CD4-positive, alpha-beta T cell (primary cell): ENCODE measurements at places on chromosomes 3 and 15. TPM values are rescaled to one million over a fixed set of nuclear protein-coding genes. Genes with fewer than 3 reads are reported as not detected.

SLC22A14 gene
- total RNA-seq, result not detected

CD96 gene
- total RNA-seq, result 194 TPM

SNX22 gene
- total RNA-seq, result 0.14 TPM

WWTR1 gene
- 0.30 TPM for total RNA-seq

TMEM62 gene
- 22.5 TPM for total RNA-seq

CMTM8 gene
- total RNA-seq, result 7.5 TPM

- DNase-seq, result no peak
These were observed 21.1 kb upstream of the HCLS1 start for GRCh38 chr3:121681792-121682191.

DNA sequence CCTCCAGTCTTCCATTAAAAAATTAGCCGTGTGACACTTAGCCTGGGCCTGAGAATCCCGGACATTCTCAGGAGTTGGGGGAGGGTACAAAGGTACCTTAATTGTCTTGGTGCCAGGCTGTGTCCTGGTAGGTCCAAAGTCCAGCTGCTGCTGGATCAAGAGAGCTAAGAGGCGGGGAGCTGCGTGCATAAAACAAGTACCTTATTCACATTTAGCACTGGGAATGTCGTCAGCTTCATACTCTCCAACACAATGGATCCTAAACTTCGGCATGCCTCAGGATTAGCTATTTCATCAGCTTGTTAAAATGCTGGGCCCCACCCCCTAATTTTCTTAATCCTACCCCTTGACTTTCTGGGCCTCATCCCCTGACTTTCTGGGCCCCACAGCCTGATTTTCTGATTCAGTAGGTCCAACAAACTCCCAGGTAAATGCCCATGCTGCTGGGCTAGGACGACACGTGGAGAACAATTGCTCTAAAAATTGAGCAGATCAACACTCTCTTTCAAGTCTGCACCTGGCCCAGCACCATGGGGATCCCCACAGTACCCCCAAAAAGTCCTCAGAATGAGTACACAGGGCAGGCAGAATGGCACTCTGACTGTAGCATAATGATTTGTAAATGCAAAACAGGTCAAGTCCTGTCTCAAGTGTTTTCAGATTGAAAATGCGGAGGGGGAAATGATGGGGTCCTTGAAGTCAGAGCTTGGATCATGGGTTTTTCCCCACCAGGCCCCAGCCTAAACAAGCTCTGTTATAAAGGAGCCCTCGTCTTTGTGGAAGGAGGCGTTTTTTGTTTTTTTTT is 5.6 kb upstream of the AEN start:
- DNase-seq, result no peak

DNA sequence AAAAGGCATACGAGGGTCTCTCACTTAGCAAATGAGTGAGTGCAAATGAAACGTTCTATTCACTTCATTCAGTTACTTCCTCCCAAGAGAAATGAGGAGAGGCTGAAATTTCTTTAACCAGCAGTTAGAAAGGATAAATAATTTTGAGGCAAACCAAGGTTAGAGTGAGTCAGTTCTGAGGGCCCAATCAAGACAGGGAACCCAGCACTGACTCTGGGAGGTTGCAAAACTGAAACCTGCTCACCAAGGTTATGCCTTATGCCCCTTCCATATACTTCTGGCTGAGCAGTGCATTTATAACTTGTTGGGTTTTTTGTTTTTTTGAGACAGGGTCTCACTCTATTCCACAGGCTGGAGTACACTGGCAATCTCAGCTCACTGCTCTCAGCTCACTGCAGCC is 4.5 kb upstream of the RPSA start:
- no peak for DNase-seq

DNA sequence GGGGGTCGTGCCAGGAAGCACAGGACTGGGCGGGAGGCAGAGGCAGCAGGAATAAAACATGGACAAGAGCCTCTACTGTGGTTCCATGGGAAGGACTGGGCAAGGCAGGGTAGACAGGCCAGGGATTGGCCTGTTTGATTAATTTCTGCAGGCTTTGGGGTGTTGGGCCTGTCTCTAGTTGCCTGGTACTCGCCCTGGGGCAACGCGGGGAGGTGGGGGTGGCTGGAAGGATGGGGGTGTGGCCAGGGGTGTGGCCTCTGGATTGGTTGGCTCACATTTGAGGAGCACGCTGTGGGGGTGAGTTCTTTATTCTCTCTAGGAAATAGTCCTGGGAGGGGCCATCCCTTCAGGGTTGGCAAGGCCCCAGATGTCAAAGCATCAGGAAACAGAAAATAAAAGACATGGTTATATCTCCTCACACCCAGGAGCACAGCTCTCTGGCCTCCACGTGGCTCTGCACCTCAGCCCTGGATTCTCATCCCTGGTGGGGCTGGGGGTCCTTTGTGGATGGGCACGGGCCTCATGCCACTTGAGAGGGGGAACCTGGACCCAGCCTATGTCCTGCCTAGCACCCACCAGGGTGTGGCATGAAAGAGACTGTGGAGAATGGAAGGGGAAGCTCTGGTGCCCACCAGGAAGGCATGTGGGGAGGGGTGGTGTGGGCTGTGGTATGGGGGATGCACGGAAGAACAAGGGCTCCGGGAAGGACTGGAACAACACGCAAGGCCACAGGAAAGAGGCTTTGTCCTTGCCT is 223.0 kb upstream of the LYSMD4 start:
- DNase-seq, result no peak

DNA sequence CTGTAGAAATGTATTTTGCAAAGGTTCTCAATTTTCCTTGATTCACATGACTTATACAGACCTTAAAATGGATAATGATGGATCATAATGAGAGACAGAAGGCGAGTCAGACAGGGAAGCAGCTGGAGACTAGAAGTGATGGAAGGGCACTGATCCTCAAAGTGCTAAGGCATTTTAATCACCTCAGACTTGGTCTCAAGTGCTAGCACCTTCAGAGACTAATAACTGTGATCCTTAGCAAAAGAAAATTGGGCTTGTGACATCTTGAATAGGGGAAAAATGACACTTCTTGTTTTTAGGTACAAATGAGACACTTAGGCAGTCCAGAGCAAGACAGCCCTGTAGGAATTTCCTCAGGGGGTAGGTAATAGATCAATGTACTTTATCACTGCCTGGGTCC is 1011.7 kb downstream of the SQOR start:
- DNase-seq, result no peak

GRCh38 chr3:189787191-189787590 is 156.0 kb downstream of the TP63 start:
- DNase-seq, result no peak

DNA sequence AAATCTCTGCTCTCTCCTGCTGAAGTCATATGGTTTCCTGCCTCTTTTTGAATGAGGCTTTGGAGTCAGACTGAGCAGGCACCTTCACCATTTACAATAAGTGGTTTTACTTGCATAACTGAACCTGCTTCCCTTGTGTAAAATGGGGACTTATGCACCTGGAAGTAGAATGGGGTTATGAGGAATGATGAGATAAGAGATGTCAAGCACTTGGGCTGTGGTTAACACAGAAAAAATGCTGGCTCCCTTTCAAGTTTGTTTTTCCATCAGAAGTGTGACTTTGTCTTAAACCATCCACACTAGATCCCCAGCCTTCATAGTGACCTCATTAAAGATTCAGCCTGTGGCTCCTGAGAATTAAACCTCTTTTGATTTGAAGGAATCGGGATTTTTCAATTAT is 5.2 kb downstream of the EXOSC7 start:
- no peak for DNase-seq

- no peak for DNase-seq
These were observed 753 bp downstream of the INAFM2 start for GRCh38 chr15:40323953-40324937.
